Astrocyte of the cerebellum (primary cell): ENCODE measurements at places on chromosomes 2 and 18.

DNA sequence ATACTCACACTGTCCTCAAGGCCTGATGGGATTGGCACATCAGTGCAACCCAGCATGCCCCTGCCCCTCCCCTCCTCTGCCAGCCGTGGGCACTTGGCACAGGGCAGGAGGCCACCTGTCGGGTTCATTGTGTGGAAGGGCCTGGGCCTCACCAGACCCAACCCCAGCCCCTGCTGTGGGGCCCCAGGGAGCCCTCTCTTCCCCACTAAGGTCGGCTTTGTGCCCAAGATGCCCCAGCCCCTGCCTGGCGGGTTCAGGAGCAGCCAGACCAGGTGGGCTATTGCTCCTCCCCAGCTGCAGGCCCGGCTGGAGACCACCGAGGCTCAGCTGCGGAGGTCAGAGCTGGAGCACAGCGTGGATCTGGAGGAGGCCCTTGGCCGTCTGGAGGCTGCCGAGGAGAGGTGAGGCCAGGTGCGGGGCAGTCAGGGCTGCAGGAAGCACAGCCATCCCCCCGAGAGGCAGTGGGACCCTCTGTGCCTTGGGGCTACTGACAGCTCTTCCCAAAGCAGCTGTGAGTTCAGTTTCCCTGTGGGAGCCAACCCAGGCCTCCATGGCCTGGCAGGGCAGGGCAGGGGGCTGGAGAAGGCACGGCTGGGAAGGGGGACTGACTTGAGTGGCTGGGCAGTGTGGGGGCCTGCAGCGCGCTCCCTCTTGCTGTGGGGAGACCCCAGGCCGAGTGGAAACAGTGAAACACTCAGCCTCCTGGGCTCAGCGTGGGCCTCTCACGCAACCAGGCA lies 16.3 kb downstream of the CROCC2 start:
- no peak for DNase-seq

DNA sequence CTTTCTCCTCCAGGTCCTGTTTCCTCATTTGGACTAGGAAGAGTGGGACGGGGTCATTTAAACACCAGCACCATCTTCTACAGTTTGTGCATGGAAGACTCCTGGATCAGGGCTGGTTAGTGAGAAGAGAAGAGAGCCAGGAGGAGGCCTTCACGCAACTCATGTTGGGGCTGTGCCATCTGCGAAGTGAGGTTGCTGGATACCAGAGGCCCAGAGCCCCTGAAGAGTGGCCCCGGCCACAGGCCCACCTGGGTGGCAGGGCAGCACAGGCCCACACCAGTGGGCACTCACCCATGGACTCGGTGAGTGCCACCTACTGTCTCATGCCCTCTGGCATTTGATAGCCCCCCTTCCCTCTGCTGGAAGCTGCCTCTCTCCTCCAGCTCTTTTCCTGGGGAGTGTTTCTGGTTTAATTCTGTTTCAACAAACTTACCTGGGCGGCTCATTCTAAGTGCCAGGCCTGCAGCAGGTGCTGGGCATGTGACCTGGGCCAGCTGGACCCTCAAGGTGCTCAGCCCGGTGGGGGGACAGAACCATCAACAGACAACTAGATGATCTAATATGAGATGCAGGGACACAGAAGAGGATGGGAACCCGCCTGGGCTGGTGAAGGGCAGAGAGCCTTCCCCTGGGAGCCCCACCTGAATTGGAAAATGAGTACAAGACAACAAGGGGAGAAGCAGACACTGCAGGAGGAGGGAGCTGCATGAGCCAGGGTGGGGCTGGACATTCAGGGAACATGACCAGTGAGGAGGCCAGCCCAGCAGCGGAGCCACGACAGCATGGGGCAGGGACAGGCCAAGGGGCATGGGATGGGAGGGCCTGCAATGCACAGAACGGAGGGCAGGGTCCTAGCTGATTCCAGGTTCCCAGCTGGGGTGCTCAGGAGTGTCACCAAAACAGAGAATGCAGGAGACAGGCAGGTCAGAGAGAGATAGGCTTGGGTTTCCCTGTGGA lies 70.6 kb downstream of the MARCO start:
- no peak for DNase-seq

- no peak for DNase-seq
Measured at GRCh38 chr2:883803-884748, 66.6 kb upstream of the SNTG2 start.

DNA sequence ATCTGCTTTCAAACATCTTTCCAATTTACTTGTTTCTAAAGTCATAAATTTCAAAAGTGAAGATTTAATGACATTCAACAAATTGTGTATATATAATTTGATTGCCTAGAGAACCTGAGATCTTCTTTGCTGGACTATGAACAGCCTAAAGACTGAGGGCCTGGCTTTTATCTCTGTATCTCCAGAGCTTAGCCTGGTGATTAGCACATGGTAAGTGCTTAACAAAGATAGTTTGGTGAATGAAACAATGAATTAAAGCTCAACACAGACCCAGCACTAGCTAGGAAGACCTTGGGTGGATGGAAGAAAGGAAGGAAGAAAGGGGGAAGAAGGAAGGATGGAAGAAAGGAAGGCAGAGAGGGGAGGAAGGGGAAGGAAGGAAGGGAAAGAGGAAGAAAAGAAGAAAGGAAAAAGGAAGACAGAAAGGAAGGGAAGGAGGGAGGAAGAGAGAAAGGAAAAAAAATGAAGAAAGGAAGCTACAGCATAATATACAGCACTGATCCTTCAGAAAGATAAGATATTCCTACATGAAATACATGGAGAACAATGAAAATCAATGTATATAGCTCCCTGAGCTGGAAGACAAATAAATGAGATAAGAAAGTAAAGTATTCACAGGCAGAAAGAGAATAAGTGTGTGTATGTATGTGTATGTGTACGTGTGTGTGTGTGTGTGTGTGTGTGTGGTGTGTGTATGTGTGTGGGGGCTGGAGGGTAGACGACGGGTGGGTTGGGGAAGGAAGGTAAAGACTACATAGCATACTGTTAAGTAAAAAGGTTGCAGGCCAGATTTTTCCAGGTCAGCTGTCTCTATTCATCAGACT lies 318.2 kb downstream of the TNS1 start:
- no peak for DNase-seq

- DNase-seq: no peak
Measured at GRCh38 chr18:66722671-66723070, 118.8 kb upstream of the CDH19 start.

DNA sequence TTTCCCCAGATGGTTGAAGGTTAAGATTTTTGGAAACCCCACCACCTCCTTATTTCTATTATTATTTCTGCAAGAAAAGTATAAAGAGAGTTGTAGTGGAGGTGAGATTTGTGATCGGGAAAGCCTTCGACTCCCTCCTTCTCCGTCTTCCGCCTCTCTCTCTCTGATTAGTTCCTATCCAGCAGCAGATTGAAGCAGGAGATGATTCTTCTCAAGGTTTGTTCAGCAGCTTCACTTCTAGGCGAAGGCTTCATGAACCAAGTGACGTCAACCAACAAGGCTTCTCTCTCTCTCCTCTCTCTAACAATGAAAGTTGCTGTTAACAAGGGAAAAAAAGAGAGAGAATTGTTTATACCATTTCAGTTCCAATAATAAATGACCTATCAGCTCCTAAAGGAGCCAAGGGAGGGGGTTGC lies at the start of gene BAZ2B:
TSS of gene BAZ2B (minus strand) at position 263 of the 416 bp plus-strand sequence. CDS start 137,829 bp downstream, outside the sequence.
- peak; percentile 68 for DNase-seq
